ENCODE measurements at places on chromosomes 3 and 15. TPM values are rescaled to one million over a fixed set of nuclear protein-coding genes. Genes with fewer than 3 reads are reported as not detected.

The CPLX3 gene
- polyA plus RNA-seq, result 0.08 TPM

The ZNF80 gene
- not detected for polyA plus RNA-seq

The VEPH1 gene
- 48.9 TPM for polyA plus RNA-seq

The HCN4 gene
- 1.2 TPM for polyA plus RNA-seq

- DNase-seq, result no peak
Observed at GRCh38 chr3:23953523-23953922, 8.4 kb downstream of the NR1D2 start.

GRCh38 chr15:66094331-66094730, 159.2 kb downstream of the MEGF11 start:
- DNase-seq, result no peak

GRCh38 chr3:16146015-16146730, 28.3 kb upstream of the GALNT15 start:
- DNase-seq, result no peak

DNA sequence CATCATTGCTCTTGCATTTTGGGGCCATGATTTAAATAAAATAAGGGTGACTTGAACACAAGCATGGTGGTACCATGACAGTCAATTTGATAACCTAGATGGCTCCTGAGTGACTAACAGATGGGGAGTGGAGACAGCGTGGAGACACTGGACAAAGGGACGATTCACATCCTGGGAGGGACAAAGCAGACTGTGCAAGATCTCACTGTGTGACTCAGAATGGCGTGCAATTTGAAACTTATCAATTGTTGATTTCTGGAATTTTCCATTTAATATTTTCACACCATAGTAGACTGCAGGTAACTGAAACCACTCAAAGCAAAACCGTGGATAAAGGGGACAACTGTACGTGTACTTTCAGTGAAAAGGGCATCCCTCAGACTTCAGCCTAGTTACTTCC, 25.5 kb downstream of the MCCC1 start:
- DNase-seq, result no peak
